ENCODE measurements at places on chromosomes 16 and 17.

DNA sequence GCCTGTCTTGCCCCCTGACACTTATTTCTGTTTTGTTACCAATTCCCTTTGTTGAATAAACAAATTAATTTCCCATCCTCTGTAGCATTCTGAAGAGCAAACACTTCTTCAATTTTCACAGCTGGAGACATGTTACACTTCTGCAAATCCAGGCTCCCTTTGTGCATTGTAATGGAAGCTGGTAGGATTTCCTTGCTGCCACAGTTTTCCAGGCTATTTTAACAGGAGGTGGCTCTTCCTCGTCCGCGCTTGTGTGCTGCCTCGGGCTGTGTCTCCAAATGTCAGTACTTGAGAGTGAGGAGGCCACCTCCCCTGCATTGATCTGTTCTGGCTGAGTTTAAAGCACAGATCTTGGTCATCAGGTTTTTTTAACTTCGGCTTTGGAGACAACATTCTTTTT lies 40.0 kb downstream of the SOST start:
- no peak for DNase-seq

- no peak for DNase-seq
These were observed 293.8 kb upstream of the AXIN2 start for GRCh38 chr17:65855245-65855644.

- no peak for DNase-seq
These were observed 65.7 kb downstream of the BANP start for GRCh38 chr16:88016964-88017363.

- no peak for DNase-seq
These were observed 52.5 kb downstream of the NFAT5 start for GRCh38 chr16:69618307-69618706.

DNA sequence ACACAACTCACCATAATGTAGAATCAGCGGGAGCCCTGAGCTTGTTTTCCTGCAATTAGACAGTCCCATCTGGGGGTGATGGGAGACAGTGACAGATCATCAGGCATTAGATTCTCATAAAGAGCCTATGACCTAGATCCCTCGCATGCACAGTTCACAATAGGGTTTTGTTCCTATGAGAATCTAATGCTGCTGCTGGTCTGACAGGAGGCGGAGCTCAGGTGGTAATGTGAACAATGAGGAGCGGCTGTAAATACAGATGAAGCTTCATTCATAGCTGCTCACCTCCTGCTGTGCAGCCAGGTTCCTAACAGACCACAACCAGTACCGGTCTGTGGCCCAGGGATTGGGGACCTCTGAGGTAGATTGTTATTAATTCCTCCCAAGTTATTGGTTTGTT lies 2.9 kb upstream of the DOK4 start:
- DNase-seq, result no peak

DNA sequence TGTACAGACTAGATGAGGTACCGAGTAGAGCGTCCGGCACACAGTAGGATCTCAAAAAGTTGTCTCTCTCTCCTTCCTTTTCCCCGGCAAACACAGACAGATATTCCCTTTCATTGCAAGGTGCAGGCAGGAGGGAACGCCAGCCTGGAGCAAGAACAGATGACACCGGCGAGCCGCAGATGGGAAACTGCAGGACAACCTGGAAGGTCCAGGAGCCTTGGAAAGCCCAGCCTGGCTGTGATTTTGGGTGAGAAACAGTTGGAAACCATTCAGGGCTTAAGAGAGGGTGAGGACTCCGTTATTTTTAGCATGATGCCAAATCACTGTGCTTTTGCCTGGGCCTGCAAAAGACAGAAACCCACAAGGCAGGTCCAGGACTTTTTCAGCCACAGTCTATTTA lies 7.3 kb downstream of the CDH11 start:
- no peak for DNase-seq

GRCh38 chr17:8806926-8807550 lies 7.9 kb upstream of the MFSD6L start:
- DNase-seq, result no peak

GRCh38 chr16:23863511-23864422 lies 28.0 kb downstream of the PRKCB start:
- no peak for DNase-seq
